Osteocyte (in vitro differentiated cells): ENCODE measurements at places on chromosomes 2 and 18. TPM values are rescaled to one million over a fixed set of nuclear protein-coding genes. Genes with fewer than 3 reads are reported as not detected.

GRCh38 chr18:69580107-69580506 lies 179.4 kb downstream of the DOK6 start:
- no peak for DNase-seq

- DNase-seq: no peak
These were observed 21.7 kb downstream of the ADD2 start for GRCh38 chr2:70746094-70746974.

MC4R gene
- not detected in 2 replicates for total RNA-seq

DNA sequence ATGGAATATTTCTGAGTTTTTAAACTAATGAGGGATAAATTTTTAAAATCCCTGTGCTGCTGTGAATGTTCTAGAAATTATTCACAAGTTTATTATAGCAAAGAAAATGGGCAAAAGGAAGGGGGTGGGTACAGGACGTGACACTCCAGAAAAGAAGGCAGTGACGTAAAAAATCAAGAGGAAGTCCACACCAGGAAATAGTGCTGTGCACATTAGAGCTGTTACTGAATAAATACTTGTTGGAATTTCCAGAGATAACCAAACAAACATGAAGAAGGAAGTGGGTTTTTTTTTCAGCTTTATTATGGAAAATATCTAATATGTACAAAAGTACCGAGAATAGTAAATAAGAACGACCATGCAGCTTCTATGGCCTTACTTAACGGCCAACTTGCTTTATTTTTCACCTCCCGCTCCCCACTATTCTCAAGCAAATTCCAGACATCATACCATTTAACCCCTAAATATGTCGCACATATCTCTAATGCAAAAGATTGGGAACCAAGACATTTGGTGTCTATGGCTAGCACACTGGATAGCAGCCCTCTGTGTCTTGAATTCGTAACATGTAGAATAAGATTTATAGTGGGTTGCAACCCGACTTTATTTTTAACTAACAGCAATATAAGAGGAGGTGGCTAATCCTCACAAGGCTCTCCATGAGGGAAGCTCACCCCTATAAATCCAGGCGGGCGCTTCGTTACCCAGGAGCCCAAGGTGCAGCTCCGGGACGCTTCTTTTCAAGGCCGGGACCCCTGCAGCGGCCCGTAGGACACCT lies 580 bp upstream of the NDUFV2 start:
- DNase-seq: no peak

DNA sequence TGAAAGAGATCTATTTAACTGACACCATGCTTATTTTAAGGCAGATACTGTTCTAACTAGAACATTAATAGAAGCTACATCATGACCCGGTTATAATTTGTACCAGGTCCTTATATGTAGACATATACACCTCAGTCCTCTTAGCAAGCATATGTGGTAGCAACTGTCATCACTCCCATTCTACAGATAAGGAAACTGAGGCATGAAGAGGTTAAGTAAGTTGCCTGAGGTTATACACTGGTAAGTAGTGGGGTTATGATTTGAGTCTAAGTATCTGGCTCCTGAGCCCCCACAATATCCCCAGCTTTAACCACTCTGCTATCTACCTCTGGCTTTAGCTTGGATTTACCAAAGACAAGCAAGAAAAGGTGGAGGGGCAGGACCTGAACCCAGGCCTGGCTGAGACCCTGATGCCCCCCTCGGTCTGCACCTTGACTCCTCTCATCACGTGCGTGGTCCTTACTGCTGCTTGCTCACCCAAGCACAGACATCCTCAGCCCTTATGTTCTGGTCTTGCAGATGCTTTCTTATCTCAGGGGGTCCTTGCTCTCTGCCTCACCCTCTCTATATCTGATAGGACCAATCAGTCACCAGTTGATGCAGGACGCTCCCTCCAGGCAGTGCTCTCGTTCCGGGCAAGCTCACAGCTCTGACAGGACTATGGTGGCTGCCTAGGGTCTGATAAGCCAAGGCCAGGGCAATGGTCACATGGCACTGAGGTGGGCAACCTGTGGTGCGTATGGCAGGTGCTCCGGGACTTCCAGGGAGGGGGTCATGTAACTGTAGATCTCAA lies 4.0 kb downstream of the DYSF start:
- DNase-seq: no peak

- DNase-seq: no peak
These were observed 85.3 kb upstream of the ITGA6 start for GRCh38 chr2:172342078-172342477.
